ENCODE measurements at places on chromosomes 2 and 18.

DNA sequence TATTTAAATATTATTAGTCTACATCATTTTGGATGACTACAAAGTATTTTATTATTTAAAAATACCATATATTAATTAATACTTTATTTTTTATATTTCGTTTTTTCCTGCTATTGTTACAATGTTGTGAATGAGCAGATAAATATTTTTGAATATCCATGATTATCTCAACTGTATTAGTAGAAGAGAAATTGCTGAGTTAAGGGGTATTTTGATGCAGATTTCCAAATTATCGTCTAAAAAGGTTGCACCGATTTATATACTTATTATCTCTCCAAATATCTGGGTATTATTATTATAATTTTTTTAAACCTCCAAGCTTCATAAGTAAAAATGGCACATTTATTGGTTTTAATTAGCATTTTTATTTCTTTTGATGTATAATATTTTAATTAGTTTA is 8.9 kb upstream of the IL1RL1 start:
- no peak for DNase-seq

GRCh38 chr2:126889071-126889470 is 9.6 kb upstream of the TEX51 start:
- DNase-seq = no peak

- DNase-seq = peak; percentile 37
Observed at GRCh38 chr18:26215247-26215970, 10.8 kb upstream of the TAF4B start.

- DNase-seq = no peak
Observed at GRCh38 chr2:106192752-106193689, 1.1 kb downstream of the UXS1 start.

GRCh38 chr2:26901326-26902183 is 53.6 kb downstream of the DPYSL5 start:
- DNase-seq = no peak

DNA sequence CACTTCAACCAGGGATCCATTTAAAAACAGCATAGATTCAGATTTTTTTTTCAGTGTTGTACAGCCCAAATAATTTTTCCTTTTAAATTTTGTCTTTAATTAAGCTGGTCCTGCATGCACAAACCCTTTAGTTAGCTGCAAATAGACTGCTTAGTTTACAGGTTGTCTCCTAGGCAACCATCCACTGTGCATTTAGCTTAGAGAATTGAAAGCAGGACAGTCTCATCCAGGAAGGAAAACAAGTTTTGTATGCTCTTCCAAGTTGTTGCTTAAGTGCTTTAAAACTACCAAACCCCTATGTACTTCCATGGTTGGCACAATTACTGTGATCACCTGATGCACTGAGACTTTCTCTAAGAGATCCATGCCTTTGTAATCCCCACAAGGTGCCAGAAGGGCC is at the start of gene MAP3K19:
MAP3K19 (minus strand) TSS at position 148 of the 400 bp plus-strand sequence. CDS start 22,800 bp downstream, outside the sequence.
- DNase-seq = no peak

- DNase-seq = no peak
Observed at GRCh38 chr18:5309888-5310470, 14.5 kb upstream of the ZBTB14 start.

DNA sequence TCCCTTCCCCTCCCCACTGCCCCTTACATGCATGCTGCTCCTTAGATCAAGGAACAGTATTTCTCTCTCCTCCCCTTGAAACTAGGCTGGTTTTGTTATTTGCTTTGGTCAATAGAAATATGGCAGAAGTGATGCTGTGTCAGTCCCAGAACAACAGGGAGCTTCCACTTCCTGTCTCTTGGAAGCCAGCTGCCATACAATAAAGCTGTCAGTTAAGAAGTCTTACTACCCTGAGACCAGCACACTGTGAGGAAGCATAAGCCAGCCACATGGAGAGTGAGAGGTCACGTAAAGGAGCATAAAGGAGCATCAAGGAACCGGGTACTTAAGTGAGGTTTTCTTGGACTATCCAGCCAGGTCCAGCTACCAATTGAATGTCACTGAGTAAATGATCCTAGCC is 126.6 kb downstream of the NOL4 start:
- no peak for DNase-seq

- no peak for DNase-seq
Observed at GRCh38 chr2:216348756-216349308, 23.5 kb downstream of the MARCHF4 start.

DNA sequence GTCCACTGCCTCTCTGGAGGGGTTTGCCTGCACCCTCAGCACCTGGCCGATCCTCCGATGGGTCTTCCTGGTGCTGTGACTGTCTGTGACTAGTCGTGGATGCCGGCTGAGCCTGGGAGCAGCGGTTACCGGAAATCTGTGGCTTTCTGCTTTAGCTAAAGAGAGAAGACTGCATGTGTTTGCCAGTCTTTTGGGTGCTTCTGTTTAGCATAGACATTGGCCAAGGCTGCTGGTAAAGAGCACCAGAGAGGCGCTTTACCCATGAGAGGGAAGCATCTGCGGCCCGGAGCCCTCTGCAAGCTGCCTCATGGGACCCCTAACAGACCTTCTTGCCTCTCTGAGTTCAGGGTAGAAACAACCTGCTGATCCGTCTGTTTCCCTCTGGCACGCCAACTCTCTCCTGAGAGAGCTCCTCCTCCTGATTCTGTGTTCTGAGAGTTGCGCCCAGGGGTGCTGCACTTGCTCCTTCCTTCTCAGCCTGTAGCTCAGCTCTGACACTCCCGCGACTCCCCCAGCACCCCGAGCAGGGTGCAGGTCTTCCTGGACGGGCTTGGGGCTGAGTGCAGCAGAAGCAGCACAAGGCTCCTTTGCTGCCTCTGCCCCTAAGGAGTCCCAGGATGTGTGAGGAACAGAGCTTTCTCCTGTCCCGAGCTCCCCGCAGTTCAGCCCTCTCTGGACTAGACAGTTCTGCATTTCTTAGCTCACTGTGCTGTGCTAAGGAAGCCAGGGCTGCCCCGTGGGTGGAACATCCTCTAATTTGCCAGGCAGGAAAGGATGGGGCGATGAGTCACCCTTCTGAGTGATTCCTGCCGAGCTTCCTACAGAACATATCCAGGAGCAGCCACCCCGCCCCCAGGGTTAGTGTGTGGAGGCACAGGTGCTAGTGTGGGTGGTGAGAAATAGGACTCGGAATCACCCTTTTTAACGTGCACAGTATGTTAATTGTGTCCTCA is 203.2 kb downstream of the SH3RF3 start:
- DNase-seq = no peak

DNA sequence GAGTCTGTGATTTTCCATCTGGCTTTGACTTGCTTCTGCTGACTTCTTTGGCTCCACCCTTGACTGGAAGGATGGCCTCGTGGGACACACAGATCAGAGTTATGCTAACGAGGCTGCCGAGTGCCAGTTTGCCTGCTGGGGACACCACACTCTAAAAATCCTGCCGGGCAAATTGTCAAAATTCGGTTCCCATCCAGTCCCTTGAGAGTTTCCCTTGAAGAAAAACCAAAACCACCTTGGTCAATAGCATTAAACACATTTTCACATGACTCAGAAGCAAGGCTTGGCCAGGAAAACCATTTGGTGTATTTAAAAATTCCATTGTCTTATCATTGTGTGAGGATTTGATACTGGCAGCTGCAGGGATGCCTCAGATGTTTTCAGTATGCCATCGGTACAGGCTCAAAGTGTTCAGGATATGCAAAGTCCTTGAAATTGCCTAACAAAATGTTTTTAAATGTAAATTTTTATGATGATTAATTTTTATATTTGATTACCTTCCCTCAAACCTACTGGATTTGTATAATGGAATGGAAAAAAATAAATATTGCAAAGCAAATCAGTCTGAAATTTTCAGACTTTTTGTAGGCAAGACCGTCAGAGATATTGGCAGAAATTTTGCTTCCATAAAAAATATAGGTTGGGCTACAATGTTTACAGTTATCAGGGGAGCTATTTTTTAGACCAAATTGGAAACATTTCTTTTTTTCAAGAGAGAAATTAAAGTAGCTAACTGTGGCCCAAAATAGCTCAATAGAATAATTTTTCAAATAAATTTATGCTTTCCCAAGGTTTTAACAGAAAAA is 41.6 kb downstream of the KCNE4 start:
- no peak for DNase-seq

All from T follicular helper cell (primary cell).